SJSA1 (cell line): ENCODE measurements at places on chromosomes 12 and 14.

DNA sequence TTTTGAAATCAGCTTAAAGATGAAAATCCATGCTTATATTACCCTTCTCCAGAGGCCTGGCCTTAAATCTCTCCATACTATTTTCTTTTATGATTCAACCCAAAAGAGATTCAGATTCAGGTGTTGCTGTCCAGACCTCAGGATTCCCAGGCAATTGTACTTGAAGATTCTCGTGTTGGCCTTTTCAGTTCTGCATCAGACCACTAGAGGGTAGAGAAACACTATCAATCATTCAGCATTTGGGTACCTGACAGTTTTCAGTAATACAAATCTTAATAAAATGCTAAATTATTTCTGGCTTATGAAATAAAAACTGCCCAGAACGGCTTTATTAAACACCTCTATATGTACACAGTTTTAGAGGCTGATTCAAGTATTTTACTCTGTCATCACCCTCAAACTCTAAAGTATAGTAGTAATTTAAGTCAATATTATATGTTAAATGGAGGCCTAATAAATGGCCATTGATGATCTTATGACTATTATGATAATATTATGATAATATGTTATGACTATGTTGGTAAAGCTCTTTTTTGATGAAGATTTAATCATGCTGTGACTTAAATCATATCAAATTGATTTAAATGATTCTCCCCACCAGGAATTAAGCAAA is 301.1 kb downstream of the DUSP6 start:
- DNase-seq = peak; percentile 15

DNA sequence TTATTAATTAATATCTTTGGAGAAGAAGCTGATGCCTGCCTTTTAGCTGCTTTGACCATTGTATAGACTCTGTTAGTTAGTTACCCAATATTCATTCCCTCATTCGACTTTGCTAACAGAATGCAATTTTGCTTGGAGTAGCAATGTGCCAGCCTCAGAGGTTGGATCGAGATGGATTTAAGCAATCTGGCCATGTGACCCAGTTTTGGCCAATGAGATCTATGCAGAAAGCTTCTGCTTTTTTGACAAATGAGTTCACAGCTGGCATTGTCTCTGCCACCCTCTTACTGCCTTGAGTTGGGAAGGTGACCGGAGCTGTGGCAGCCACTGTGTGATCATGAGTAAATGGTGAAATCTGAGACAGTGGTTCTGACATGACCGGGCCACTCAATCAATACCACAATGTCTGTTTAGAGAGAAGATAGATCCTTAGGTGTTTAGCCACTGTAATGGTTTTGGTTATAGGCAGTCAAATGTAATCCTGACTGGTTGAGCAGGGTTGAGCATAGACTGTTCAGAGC is 74.9 kb upstream of the MED13L start:
- DNase-seq = no peak

- no peak for DNase-seq
These were observed 10.7 kb upstream of the TMBIM6 start for GRCh38 chr12:49730568-49731101.

DNA sequence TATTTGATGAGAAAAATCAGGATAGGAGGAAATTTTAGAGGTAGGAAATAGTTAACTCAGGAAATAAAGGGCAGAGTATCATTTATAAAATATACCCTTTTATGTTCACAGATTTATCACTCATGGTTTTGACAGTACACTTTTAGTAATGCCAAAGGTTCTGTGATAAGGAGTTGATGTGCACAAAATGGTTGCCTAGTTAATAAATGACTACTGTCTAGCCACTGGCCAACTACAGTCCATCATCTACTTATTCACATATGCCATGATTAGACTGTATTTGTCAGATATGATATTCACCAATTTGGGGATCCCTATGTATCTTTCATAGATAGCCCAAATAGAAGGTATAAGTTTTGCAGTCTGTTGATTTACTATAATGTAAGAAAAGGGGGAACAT is 19.2 kb upstream of the GXYLT1 start:
- no peak for DNase-seq
